ENCODE measurements at places on chromosomes 12 and 14.

GRCh38 chr12:11906286-11906935, 164.3 kb upstream of the BCL2L14 start:
- DNase-seq = no peak

- DNase-seq = no peak
These were observed 5.8 kb downstream of the ASCL4 start for GRCh38 chr12:107780298-107780697.

DNA sequence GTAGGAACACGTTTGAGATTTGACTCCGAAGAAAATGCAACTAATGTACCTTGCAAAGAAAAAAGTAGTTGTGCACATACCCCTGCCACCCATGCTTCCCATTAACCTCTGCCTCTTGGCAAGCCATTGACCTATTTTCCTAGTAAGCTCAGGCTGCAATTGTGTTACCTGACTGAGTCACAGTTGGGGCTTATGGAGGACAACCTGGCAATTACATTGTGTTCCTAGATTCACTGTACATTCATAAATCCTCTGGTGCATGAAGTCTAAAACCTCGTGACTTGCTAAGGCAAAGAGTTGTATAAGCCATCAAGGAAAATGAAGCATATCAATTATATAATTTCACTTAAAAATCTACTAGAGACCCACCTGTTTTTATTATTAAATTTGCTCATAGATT, 62.0 kb upstream of the DUSP6 start:
- no peak for DNase-seq

DNA sequence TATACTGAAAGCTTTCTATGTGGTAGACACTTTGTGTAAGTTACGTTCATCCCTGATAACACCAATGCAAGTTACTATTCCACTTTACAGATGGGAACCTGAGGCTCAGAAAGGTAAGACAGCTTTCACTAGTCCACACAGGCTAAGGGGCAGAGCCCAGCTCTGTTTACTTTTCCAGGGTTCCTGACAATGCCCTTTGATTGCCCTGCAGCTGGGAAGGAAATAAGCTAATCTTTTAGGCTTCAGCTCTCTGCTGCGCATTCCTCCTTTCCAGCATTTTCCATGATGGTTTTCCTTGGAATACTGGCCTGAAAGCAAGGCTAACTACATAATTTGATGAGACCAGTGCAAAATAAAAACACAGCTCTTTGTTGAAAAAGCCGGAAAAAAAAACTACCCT, 185.7 kb upstream of the BTG1 start:
- no peak for DNase-seq

GRCh38 chr12:99427104-99427503, 220.4 kb upstream of the GARIN6 start:
- DNase-seq = no peak

DNA sequence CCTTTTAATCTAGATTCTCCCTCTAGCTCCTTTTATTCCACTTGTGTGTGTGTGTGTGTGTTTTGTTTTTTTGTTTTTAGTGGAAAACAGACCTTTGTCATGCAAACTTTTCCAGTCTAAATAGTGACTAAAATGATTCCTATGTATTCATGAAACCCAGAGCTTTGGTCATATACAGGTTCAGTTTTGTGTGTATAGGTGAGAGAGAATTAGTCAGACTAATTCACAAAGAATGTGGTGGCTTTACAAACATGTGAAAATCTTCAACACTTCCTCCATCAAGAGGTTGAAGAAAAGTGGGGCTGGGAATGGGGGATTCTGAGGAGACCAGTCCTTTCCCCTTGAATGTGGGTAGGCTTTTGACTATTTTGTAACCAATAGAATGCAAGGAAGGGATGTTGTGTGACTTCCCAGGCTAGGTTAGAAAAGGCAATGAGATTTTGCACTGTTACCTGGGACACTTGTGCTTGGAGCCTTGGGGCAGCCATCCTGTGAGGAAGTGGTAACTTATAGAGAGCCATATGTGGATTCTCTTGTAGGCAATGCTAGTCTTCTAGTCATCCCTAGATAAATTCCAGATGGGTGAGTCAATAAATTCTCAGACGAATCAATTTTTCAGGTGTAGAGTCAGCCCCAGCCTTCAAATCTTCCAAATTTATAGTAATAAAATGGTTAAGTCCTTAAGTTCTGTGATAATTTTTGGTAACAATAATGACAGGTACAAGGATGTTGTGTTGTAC, 236.1 kb downstream of the CEP128 start:
- DNase-seq = no peak

DNA sequence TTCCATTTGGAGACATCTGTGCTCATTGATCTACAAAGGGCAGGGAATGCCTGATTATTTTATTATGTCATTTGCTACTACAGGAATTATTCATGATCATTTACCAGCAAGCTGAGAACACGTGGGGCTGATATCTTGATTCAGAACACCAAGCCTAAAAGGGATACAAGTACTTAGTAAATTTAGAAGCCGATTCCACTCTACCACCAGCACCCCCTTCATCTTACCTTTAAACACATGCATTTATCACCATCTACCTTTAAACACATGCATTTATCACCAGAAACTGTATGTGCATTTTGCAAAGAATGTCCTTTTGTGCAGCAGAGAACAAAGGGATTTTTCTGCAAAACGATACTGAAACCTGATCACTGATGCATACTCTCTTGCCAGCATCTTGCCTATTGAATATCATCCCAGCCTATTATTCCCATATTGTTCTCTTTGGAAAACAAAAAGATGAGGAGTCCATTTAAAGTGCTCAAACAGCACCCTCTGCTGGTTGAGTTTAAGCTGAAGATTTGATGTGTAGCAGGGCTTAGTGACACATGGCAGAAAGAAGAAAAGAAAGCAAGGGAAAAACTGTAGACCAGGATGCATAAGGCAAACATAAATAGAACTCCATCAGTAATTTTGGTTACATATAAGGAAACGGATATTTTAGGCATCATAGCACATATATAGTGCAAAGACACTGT, 132.6 kb upstream of the PLEKHG7 start:
- peak; percentile 78 for DNase-seq

DNA sequence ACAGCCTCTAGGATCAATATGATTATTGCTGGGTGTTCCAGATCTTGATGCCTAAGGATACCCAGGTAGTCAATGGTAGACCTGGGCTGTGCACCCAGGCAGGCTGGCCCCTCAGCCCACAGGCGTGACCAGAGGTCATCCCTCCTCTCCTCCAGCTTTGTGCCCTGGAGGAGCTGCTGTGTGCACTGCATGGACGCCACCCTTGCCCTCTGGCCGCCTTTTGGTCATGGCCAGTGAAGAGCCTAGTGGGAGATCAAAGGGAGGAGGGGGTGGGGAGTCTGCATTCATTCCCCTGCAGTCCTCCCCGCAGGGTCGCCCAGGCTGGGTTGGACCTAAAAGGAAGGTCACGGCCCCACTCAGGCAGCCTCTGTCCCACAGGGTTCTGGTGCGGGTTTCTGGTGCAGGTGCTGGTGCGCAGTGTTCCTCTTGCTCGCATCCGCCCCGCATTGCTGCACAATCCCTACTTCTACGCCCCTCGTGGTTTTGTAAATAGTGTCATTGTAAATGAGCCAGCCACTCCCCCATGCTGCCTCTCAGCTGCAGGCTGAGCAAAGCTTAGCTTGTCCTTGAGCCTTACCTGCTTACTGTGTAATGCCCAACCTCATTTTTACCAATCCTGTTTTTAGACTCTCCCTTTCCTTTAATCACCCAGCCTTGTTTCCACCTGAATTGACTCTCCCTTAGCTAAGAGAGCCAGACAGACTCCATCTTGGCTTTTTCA, 55.3 kb downstream of the PSMA6 start:
- peak; percentile 4 for DNase-seq

DNA sequence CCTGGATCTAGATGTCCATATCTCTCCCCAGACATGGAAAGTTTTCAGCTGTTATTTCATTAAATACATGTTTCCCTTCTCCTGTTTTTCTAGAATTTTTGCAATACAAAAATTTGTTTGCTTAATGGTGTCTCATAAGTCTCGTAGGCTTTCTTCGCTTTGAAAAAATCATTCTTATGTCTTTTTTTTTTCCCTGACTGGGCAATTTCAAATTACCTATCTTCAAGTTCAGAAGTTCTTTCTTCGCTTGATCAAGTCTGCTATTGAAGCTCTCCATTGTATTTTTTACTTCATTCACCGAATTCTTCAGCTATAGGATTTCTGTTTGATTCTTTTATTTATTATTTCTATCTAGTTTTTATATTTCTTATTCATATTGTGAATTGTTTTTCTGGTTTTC, 130.2 kb upstream of the WSCD2 start:
- DNase-seq = no peak

GRCh38 chr14:37588956-37589714, 5.9 kb downstream of the FOXA1 start:
- DNase-seq = no peak

GRCh38 chr14:89268514-89268913, 148.5 kb downstream of the FOXN3 start:
- DNase-seq = no peak

GRCh38 chr14:69719501-69719951, 47.4 kb upstream of the SRSF5 start:
- no peak for DNase-seq

DNA sequence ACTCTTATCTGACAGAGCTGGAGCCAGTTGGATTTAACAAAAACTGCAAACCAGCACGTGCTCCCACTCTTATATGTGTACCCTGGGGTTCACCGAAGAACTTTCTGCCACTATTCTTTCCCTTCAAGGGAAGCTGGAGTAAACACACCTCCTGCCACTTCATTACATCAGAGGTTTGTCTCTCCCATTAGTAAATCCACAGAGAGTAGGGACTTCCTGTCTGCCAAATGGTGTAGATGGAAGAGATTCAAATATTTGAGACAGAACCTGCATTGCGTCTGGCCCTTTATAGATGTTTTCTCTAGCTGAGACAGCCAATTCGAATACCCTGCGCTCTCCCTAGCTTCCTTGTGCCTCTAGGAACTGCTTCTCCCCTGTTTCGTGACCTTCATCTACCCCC, 29.1 kb upstream of the AEBP2 start:
- DNase-seq = no peak

DNA sequence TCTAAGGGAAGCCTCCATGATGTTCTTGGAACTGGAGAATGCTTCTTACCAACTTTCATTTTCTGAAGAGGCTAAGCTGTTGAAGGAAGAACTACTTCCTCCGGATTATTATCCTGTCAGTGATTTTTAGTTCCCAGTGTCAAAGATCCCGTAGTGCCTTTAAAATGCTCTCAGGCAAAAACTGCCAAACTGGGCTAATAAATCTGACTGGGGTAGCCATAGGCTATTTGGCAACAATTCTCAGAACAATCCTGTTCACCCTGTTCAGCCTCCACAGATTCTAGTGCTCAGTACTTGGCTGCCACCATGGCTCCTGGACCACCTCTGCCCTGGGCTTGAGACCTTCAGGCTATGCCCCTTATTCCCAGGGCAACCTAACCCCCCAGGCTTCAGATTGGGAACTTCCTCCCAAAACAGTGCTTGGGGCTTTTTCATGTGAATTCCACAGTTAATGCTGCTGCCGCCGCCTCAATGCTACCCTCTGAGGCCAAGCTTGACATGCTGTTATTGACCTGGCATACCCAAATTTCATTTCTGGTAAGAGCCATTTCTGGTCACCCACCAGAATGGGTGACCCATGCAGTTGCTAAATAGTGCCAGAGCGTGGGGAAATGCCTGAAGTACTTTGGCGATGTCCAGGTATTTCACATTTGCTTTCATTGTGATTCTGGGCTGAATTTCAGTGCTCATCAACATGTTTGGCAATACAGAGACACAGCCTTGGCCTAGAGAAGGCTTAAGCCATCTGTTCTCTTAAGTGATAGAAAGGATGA, 110.0 kb upstream of the ARHGAP5 start:
- DNase-seq = no peak

- DNase-seq = no peak
These were observed 1.3 kb upstream of the NCOR2 start for GRCh38 chr12:124568431-124569374.

- no peak for DNase-seq
These were observed 5.5 kb upstream of the ZNF740 start for GRCh38 chr12:53174881-53175491.

GRCh38 chr12:38983117-38983571, 77.8 kb upstream of the CPNE8 start:
- no peak for DNase-seq

GRCh38 chr12:93297032-93297431, 80.7 kb upstream of the NUDT4 start:
- peak; percentile 14 for DNase-seq

GRCh38 chr12:21538061-21538653, 12.1 kb downstream of the SPX start:
- DNase-seq = no peak

DNA sequence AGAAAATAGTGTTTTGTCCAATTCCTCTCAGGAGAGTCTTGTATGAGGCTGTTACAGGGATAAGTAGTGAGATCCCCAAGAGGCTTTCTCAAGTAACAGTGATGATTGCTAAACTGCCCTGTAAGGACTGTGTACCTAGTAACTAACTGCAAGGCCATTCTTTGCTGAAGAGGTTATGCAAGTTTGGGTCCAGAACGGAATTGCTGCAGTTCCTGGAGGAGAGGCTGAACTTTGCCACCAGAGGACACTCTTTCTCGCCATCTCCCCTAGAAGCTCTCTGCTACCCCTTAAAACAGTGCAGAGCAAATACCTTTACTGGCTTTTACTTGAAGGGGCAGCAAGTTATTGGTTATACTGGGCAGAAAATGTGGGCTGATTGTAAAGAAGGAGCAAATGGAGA, 180.0 kb downstream of the RBM19 start:
- no peak for DNase-seq

GRCh38 chr14:94175011-94175745, 1.1 kb downstream of the PPP4R4 start:
- no peak for DNase-seq

- no peak for DNase-seq
These were observed 10.1 kb upstream of the RASSF3 start for GRCh38 chr12:64600164-64600561.

- DNase-seq = no peak
These were observed 151.8 kb upstream of the NTF3 start for GRCh38 chr12:5280086-5280485.

GRCh38 chr12:13104409-13104808, 942 bp upstream of the GSG1 start:
- no peak for DNase-seq

- no peak for DNase-seq
These were observed 15.1 kb downstream of the SOCS2 start for GRCh38 chr12:93587611-93588010.

- DNase-seq = no peak
These were observed 14.1 kb upstream of the NT5DC3 start for GRCh38 chr12:103855036-103855712.

- no peak for DNase-seq
These were observed 106.2 kb upstream of the PDE3A start for GRCh38 chr12:20262119-20262518.

DNA sequence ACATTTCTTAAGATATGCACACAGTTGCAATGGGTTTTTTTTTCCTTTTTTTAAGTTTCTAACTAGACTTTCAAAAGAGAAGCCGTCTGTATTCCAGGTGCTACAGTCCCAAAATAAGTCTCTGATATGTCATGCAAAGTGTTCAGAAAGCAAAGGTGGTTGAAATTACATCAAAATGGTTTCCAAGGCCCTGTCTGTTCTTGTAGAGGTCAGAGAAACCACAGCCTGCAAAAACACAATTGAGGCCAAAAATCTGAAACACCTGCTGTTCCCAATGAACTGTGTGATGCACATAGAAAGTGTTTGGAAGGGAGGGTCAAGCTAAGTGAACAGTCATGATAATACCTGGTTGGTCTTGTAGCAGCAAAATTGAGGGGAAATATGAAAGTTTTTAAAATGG, 91.0 kb downstream of the VRK1 start:
- DNase-seq = no peak

Data from stimulated activated naive CD4-positive, alpha-beta T cell (primary cell).